ENCODE measurements at places on chromosomes 3 and 15. TPM values are rescaled to one million over a fixed set of nuclear protein-coding genes. Genes with fewer than 3 reads are reported as not detected.

The SLC28A1 gene
- not detected for total RNA-seq

The RBP2 gene
- not detected for total RNA-seq

The ALDH1A2 gene
- not detected for total RNA-seq

The OXTR gene
- 0.10 TPM for total RNA-seq

DNA sequence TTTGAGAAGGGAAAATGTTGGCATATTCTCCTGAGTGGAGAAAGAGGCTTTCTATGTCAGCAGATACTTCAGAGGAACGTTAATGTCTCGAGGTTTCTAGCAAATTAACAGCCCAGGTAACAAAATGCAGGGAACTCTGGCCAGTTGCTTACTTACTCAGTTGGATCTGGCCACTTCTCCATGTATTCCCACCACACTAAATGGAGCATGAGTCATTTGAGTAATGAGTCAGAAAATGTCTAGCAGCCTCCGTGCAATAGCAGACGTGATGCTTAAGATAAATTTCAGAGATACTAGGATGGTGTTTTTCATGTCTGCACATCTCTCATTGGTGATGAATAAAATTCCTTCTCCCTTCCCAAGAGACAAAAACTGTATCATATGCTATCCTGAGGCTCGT, 671.5 kb downstream of the FHIT start:
- H3K4me1 ChIP-seq = peaks cover 21% of the 10 kb centered on the region
- no peaks in the 10 kb centered on the region for H3K36me3 ChIP-seq
- H3K4me3 ChIP-seq = no peak overlapping the region
- no peak overlapping the region for H3K27ac ChIP-seq
- no peak for DNase-seq
- no peaks in the 10 kb centered on the region for H3K27me3 ChIP-seq

GRCh38 chr3:130661140-130661891, 85.3 kb downstream of the PIK3R4 start:
- H3K27ac ChIP-seq = no peak overlapping the region
- no peak for DNase-seq
- no peaks in the 10 kb centered on the region for H3K4me1 ChIP-seq
- H3K27me3 ChIP-seq = no peaks in the 10 kb centered on the region
- H3K36me3 ChIP-seq = no peaks in the 10 kb centered on the region

- H3K27me3 ChIP-seq = no peaks in the 10 kb centered on the region
- no peak overlapping the region for H3K27ac ChIP-seq
- no peaks in the 10 kb centered on the region for H3K4me1 ChIP-seq
- no peak overlapping the region for H3K4me3 ChIP-seq
- no peak for DNase-seq
These were observed 319.6 kb upstream of the TBC1D5 start for GRCh38 chr3:18061737-18062656.

DNA sequence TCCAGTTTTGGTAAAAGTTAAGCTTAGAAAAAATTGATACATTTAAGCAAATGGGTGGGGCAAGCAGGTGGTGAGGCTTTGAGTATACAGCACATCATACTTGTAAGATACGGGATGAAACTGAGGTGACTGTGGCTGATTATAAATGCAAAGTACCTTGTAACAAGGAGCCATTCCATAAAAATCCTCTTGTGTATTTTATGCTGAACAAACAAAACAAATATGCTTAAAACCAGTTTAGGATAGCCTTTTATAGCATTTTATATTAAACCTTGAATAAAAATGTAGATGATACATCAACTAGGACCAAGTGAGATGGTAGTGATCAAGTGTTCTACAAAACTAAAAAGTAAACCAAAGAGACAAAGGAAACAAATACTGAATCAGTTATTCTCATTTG, 3.4 kb downstream of the PLSCR1 start:
- H3K27me3 ChIP-seq = no peaks in the 10 kb centered on the region
- H3K4me3 ChIP-seq = no peak overlapping the region

GRCh38 chr3:168249550-168250414, 154.1 kb upstream of the GOLIM4 start:
- H3K27me3 ChIP-seq = peaks cover 9% of the 10 kb centered on the region
- peak overlapping the region; percentile 15 for H3K4me3 ChIP-seq
- H3K4me1 ChIP-seq = peaks cover 20% of the 10 kb centered on the region
- H3K36me3 ChIP-seq = no peaks in the 10 kb centered on the region
- DNase-seq = peak; percentile 22
- H3K27ac ChIP-seq = no peak overlapping the region

- no peak for DNase-seq
- H3K27me3 ChIP-seq = no peaks in the 10 kb centered on the region
- peaks cover 77% of the 10 kb centered on the region for H3K36me3 ChIP-seq
These were observed 238.2 kb upstream of the BHLHE40 start for GRCh38 chr3:4741106-4741403.

DNA sequence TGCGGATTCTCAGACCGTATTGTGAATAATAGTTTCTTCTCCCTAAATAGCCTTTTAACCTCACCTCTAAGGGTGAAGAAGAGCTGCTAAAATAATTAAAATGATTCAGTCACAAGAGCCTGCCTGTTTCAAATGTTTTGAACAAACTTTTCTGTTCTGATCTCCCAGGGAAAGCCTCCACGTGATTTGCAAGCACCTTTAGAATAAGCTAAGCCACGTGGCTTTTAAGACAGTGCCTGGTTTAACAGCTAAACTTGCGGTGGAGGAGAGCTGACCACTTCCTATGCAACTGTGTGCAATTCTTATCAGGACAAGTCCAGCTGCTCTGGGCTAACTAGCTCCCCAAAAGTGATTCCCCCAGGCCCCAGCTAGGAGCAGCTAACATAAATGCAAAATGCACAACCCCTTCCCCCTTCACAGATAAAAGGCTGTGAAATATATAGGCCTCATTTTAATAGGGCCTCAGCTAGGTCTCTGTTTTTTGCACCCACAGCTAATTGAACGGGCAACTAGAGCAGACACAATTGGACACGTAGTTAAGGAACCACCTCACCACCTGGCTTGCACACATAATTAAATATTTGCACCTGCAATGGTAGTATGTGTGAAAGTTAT, 401.2 kb upstream of the NR2F2 start:
- H3K27ac ChIP-seq = no peak overlapping the region
- H3K36me3 ChIP-seq = no peaks in the 10 kb centered on the region
- no peak overlapping the region for H3K4me3 ChIP-seq
- H3K4me1 ChIP-seq = no peaks in the 10 kb centered on the region
- no peaks in the 10 kb centered on the region for H3K27me3 ChIP-seq
- no peak for DNase-seq

GRCh38 chr15:77784361-77785292, 151.9 kb upstream of the LINGO1 start:
- H3K27ac ChIP-seq = no peak overlapping the region
- H3K4me3 ChIP-seq = no peak overlapping the region
- no peak for DNase-seq
- H3K36me3 ChIP-seq = no peaks in the 10 kb centered on the region
- H3K27me3 ChIP-seq = no peaks in the 10 kb centered on the region

GRCh38 chr15:28075573-28075972, 23.5 kb downstream of the OCA2 start:
- no peaks in the 10 kb centered on the region for H3K4me1 ChIP-seq
- H3K27me3 ChIP-seq = no peaks in the 10 kb centered on the region
- no peak overlapping the region for H3K4me3 ChIP-seq
- DNase-seq = no peak

DNA sequence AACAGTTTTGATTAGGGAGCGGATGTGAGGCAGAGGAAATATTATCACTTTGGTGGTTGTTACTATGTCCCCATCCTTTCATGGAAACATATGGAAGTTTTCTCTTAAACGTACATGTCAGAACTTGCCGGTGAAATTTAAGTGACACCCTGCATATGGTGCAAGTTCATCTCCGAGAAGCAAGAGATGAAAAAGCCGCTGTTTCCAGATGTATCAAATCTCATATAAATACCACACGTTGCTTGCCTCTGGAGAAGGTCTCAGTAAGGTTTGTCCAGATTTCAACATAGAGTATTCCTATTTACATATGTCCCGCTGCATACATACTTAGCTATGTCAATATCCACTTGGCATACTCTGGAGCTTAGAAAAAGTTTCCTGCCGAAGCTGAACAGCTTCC, 172.2 kb upstream of the ICE2 start:
- H3K4me1 ChIP-seq = peaks cover 6% of the 10 kb centered on the region
- no peaks in the 10 kb centered on the region for H3K36me3 ChIP-seq
- no peak for DNase-seq
- H3K27ac ChIP-seq = no peak overlapping the region

- no peak for DNase-seq
- H3K27me3 ChIP-seq = no peaks in the 10 kb centered on the region
- H3K4me3 ChIP-seq = no peak overlapping the region
- H3K27ac ChIP-seq = no peak overlapping the region
These were observed 319.6 kb upstream of the SEMA6D start for GRCh38 chr15:47397655-47398054.

- no peaks in the 10 kb centered on the region for H3K27me3 ChIP-seq
- H3K27ac ChIP-seq = no peak overlapping the region
- H3K4me3 ChIP-seq = no peak overlapping the region
These were observed 30.5 kb downstream of the OXSM start for GRCh38 chr3:25820366-25820765.

- H3K27me3 ChIP-seq = no peaks in the 10 kb centered on the region
- no peak overlapping the region for H3K27ac ChIP-seq
- peaks cover 17% of the 10 kb centered on the region for H3K36me3 ChIP-seq
- no peaks in the 10 kb centered on the region for H3K4me1 ChIP-seq
- DNase-seq = no peak
These were observed 73.9 kb downstream of the TBC1D2B start for GRCh38 chr15:78003539-78004008.

DNA sequence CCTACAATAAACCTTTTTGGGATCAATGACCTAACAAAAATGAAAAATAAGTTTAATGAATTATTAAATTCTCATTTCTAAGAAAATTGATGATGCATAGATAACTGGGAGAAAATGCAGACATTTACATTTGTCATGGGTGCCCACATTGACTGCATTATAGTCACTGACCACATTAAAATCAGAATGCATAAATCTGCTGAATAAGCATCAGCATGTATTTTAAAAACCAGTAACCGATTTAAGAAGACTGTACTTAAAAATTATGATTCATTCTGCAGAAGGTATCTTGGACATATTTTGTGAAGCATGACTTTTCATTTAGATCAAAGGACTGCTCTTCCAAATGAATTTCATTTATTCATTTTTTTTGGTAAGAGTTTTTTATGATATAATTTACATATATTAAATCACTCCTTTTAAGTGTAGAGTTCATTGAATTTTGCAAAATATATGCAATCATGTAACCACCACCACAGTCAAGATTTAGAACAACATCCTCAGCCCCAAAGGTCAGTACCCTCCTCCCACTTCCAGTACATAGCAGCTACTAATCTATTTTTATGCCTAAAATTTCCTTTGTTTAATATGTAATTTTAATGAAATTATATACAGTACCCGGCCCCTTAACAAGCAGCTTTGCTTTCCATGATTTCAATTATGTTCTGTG, 11.8 kb downstream of the KCNH8 start:
- no peak overlapping the region for H3K27ac ChIP-seq
- H3K4me1 ChIP-seq = no peaks in the 10 kb centered on the region
- no peaks in the 10 kb centered on the region for H3K36me3 ChIP-seq
- no peaks in the 10 kb centered on the region for H3K27me3 ChIP-seq
- H3K4me3 ChIP-seq = no peak overlapping the region

DNA sequence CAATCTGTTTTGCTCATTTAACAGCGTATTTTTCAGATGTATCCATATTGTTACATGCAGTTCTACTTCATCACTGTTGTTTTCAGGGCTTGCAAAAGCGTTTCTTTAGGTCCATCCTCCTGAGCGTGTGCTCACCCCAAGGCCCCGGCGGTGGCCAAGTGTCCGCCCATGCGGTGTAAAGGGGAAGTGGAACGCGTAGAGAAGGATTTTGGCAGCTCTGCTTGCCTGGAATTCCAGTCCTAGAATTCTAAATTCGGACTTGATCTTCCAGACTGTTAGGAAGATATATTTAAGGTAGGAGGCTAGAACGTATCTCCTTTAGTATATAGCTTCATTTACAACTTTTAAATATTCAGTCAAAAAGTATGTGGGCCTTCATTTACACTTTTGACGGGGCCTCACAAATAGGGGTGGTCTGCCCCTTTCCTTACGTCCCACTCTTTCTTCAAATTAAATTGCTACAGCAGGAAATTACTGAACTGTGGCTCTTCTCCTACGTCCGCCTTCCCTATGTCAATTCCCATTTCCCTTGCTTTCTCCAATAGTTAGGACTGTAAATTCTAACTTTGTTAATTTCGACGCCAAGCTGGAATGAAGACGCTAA, 609 bp upstream of the TBC1D23 start:
- no peak for DNase-seq
- H3K36me3 ChIP-seq = no peaks in the 10 kb centered on the region
- H3K4me3 ChIP-seq = peak overlapping the region; percentile 53
- peak overlapping the region; percentile 95 for H3K27ac ChIP-seq
- peaks cover 17% of the 10 kb centered on the region for H3K4me1 ChIP-seq

DNA sequence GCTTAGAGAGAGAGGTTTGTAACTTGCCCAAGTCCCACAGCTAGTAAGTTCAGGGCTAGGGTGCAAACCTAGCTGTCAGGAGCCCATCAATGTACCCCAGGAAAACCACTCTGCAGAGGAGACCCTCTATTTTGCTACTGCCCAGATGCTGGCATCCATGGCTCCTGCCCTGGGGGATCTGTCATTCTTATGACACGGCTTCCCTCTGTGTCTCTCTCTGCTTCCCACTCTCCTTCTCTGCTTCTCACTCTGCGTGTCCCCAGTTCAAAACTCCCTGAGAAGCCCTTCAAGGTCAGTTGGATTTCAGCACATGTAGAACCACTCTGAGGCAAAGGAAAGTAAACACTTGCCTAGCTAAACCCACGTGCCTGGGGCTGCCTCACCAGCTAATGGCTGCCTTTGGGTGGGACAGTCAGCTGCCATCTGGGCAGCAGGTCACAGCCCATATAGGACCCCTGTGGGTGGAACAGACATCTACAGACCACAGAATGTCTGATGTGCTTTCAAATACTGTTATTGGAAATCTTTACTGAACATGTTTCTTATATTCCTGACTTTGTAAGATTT, 29.4 kb upstream of the SLCO2A1 start:
- DNase-seq = no peak
- H3K4me3 ChIP-seq = no peak overlapping the region
- H3K27me3 ChIP-seq = no peaks in the 10 kb centered on the region

DNA sequence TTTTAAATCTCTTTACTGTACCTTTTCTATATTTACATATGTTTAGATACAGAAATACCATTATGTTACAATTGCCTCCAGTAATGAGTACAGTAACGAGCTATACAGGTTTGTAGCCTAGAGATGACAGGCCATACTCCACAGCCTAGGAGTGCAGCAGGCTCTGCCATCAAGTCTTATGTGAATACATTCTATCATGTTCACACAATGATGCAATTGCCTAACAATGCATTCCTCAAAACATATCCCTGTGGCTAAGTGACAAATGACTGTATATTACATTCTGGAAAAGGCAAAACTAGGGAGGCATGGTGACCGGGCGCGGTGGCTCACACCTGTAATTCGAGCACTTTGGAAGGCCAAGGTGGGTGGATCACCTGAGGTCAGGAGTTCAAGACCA, 192.4 kb upstream of the IGF1R start:
- H3K4me1 ChIP-seq = no peaks in the 10 kb centered on the region
- H3K36me3 ChIP-seq = no peaks in the 10 kb centered on the region
- H3K27ac ChIP-seq = no peak overlapping the region
- H3K4me3 ChIP-seq = no peak overlapping the region
- DNase-seq = no peak

- H3K27ac ChIP-seq = no peak overlapping the region
- no peak overlapping the region for H3K4me3 ChIP-seq
- H3K27me3 ChIP-seq = no peaks in the 10 kb centered on the region
- no peak for DNase-seq
- H3K4me1 ChIP-seq = no peaks in the 10 kb centered on the region
- no peaks in the 10 kb centered on the region for H3K36me3 ChIP-seq
These were observed 15.3 kb downstream of the CCR8 start for GRCh38 chr3:39344746-39345344.

GRCh38 chr3:110646496-110646895, 425.1 kb upstream of the NECTIN3 start:
- no peak overlapping the region for H3K4me3 ChIP-seq
- H3K36me3 ChIP-seq = no peaks in the 10 kb centered on the region
- H3K4me1 ChIP-seq = no peaks in the 10 kb centered on the region
- no peaks in the 10 kb centered on the region for H3K27me3 ChIP-seq
- H3K27ac ChIP-seq = no peak overlapping the region
